Neural crest cell (in vitro differentiated cells): ENCODE measurements at places on chromosomes 1 and 21.

DNA sequence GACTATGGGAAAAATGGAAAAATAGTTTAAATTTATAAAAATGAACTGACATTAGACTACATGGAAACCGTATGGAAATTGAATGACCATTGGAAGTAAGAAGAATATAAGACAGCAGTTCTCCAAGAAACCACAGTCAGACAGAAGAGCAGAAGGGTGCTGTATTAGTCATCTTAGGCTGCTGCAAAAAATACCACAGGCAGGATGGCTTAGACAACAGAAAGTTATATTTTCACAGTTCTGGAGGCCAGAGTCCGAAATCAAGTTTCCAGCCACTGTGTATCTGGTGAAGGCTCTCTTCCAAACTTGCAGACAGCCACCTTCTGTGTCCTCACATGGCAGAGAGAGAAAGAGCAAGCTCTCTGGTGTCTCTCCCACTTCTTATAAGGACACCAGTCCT, 175.2 kb downstream of the DSCAM start:
- no peak overlapping the region for H3K27ac ChIP-seq
- H3K4me3 ChIP-seq: no peak overlapping the region
- H3K36me3 ChIP-seq: no peaks in the 10 kb centered on the region
- H3K4me1 ChIP-seq: peaks cover 4% of the 10 kb centered on the region

GRCh38 chr1:196659471-196659870, 7.6 kb downstream of the CFH start:
- DNase-seq: no peak
- no peaks in the 10 kb centered on the region for H3K4me1 ChIP-seq
- H3K27me3 ChIP-seq: no peaks in the 10 kb centered on the region
- no peak overlapping the region for H3K4me3 ChIP-seq

DNA sequence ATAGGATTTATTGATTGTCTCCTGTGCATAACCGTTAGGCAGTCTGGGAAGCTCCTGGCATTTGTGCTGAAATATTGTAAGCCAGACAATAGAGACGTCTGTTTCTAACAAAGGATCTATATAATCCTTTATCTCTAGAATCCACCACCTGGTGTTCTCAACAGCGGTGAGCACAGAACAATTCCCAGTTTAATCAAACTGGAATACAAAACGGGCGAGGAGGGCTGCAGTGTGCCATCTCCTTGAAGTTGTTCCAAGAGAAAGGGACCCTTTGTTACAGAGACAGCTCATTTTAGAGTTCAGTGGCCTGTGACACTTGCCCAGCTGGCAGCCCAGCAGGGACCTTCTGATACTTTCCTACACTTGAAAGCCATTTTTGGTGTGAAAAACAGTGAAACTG, 162.8 kb upstream of the IVNS1ABP start:
- peak overlapping the region; percentile 78 for H3K27ac ChIP-seq
- H3K4me1 ChIP-seq: peaks cover 55% of the 10 kb centered on the region
- peak overlapping the region; percentile 58 for H3K4me3 ChIP-seq
- DNase-seq: peak; percentile 32

GRCh38 chr21:37837381-37837780, 78.9 kb downstream of the KCNJ6 start:
- H3K27ac ChIP-seq: no peak overlapping the region
- H3K27me3 ChIP-seq: no peaks in the 10 kb centered on the region
- no peak for DNase-seq
- H3K4me3 ChIP-seq: no peak overlapping the region
- H3K36me3 ChIP-seq: no peaks in the 10 kb centered on the region

GRCh38 chr1:81775510-81775909, 25.2 kb upstream of the ADGRL2 start:
- no peaks in the 10 kb centered on the region for H3K27me3 ChIP-seq
- no peak overlapping the region for H3K27ac ChIP-seq

GRCh38 chr1:18204575-18204974, 97.0 kb downstream of the IGSF21 start:
- no peak overlapping the region for H3K27ac ChIP-seq
- no peaks in the 10 kb centered on the region for H3K4me1 ChIP-seq
- H3K27me3 ChIP-seq: peaks cover 27% of the 10 kb centered on the region

DNA sequence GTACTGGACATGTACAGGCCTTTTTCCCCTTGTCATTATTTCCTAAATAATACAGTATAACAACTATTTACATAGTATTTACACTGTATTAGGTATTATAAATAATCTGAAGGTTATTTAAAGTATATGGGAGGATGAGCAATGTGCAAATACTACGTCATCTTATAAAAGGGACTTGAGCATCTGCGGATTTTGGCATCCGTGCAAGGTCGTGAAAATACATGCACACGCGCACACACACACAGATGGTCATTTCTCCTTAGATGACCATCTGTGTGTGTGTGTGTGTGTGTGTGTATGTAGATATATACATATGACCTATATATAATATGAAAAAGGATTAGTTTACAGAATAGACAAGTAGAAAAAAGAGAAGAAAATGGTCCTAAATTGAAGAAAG, 15.4 kb downstream of the ALG14 start:
- H3K4me1 ChIP-seq: no peaks in the 10 kb centered on the region
- H3K27me3 ChIP-seq: no peaks in the 10 kb centered on the region
- no peak for DNase-seq
- H3K4me3 ChIP-seq: no peak overlapping the region
- peaks cover 9% of the 10 kb centered on the region for H3K36me3 ChIP-seq

DNA sequence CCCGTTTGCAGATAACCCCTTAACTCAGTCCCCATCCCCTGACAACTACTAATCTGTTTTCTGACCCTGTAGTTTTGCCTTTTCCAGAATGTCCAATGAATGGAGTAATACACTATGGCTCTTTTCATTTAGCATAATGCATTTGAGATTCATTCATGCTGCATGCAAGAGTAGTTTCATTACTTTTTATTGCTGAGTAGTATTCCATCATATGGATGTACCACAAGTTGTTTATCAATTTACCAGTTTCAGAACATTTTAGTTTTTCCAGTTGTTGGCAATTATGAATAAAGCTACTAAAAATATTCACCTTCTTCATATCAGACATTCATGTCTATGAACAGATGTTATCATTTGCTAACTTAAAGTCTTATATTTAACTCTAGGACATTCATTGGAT, 45.3 kb downstream of the STXBP3 start:
- no peak overlapping the region for H3K27ac ChIP-seq
- no peaks in the 10 kb centered on the region for H3K4me1 ChIP-seq
- no peak overlapping the region for H3K4me3 ChIP-seq
- peaks cover 48% of the 10 kb centered on the region for H3K36me3 ChIP-seq
- no peak for DNase-seq

DNA sequence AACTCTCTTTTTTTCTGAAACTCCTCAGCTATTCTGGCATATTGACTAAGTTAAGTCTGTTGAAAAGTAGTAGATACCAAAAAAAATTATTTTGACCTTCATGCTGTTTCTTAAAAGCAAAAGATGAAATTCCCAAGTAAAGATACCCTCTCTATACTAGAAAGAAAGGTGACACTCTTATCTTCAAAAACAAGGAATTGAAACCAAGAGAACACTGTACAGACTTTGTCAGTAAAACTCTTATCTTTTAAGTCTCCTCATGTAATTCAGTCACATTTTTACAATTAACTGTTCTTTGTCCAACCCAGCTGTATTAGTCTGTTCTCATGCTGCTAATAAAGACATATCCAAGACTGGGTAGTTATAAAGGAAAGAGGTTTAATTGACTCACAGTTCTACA, 496.2 kb downstream of the LTN1 start:
- DNase-seq: no peak
- no peaks in the 10 kb centered on the region for H3K4me1 ChIP-seq
- H3K27me3 ChIP-seq: no peaks in the 10 kb centered on the region
- H3K4me3 ChIP-seq: no peak overlapping the region

DNA sequence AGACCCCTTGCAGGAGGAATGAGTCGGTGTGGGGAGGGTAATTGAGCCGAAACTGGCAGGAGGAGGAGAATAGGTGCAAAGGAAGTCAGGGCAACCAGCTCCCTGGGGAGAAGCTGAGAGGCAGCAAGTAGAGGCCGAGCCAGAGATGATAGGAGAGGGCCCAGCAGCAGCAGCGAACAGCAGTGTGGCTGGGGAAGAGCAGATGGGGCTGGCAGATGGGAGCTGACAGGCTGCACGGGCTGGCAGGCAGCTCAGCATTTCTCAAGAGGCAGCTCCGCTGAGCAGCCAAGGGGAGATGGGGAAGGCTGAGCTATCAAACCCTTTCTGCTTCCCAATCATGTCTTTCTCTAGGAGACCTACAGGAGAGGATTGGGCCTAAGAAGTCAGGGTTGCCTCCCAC, 158.2 kb downstream of the TRIM33 start:
- H3K36me3 ChIP-seq: no peaks in the 10 kb centered on the region
- no peak for DNase-seq

- peaks cover 45% of the 10 kb centered on the region for H3K4me1 ChIP-seq
- H3K4me3 ChIP-seq: peak overlapping the region; percentile 96
- no peak for DNase-seq
- peak overlapping the region; percentile 97 for H3K27ac ChIP-seq
These were observed 529 bp upstream of the PRMT2 start for GRCh38 chr21:46634966-46635323.
